ENCODE measurements at places on chromosomes 6 and 20.

GRCh38 chr6:117861545-117861944, 45.5 kb upstream of the SLC35F1 start:
- no peak for DNase-seq

GRCh38 chr6:79030023-79030422, 48.0 kb downstream of the PHIP start:
- DNase-seq = no peak

DNA sequence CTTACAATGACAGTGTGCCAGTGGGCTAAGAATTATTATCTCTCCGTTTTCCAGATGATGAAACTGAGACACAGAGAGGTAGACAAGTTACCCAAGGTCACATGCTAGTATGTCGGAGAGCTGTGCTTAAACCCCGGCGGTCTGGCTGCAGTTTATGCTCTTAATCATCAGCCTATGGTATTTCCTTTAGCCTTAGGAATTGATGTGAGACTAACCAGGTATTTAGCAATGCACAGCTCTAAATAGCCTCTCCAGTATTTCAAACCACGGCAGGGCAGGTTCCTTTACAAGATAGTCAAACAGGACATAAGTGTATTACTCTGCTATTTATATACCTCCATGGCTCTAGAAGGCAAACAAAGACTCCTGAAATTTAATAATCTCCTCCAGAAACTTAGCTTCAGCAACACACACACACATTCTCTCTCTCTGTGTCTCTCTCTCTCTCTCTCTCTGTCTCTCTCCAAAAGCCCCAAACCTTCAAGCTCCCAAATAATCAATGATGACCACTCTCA, 142.0 kb upstream of the ZNF217 start:
- DNase-seq = peak; percentile 98

- DNase-seq = peak; percentile 94
These were observed 24.5 kb upstream of the POPDC3 start for GRCh38 chr6:105204331-105204730.

GRCh38 chr6:90439586-90439985, 142.9 kb upstream of the BACH2 start:
- no peak for DNase-seq

- no peak for DNase-seq
These were observed 12.2 kb downstream of the ZNF831 start for GRCh38 chr20:59175861-59176260.

DNA sequence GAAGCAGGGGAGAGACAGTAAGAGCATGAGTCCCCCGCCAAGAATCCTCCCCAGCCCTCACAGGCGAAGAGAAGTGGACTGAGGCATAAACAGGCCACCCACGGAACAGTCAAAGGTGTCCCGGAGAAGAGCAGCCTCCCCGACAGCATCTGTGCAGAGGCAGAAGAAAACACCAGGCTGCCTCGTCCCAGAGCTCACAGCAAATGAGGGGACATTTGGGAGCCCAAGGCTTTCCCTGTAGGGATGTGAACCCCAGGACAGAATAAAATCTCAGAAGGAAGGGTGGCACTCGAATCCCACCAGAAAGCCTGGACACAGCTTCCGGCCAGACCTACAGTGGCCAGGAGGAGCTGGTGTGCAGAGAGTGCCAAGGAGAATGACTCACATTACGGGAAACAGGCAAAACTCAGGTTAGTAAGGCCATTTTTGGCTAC, 90.4 kb downstream of the DLL1 start:
- DNase-seq = no peak

DNA sequence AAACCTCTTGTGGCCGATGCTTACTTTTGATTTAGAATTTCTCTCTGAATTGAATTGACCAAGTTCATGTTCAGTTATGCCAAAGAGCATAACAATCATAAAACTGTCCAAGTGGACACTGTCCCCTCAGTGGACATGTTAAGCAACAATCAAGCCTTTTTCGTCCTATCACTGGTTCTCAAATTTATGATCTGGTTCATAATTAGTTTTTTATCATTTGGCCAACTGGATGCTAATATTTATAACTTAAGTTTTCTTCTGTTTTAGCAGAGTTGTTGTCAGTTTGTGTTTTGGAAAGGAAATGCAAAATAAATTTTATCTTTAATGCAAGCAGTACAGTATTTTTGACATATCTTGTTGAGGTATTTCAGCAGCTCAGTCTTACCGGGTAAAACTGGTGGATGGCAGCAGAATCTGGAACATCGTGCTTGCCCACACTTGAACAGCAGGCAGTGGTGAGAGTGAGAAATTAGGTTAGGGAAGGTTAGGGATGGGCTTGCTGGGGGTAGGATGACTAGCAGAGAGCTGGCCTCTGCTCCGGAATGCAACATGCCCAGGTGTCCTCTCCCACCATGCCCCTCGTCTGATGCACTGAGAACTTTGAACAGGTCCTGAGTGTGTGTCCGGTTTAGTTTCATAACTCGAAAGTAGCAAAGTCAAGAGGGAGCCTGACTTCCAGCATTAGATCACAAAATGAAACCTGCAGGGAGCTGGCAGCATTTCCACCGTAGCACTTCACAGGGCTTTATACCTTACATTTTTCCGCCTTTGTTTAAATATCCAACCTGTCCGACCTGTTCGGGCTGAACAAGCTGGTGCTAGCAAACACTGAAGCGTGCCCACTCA, 93.1 kb downstream of the RREB1 start:
- DNase-seq = no peak

DNA sequence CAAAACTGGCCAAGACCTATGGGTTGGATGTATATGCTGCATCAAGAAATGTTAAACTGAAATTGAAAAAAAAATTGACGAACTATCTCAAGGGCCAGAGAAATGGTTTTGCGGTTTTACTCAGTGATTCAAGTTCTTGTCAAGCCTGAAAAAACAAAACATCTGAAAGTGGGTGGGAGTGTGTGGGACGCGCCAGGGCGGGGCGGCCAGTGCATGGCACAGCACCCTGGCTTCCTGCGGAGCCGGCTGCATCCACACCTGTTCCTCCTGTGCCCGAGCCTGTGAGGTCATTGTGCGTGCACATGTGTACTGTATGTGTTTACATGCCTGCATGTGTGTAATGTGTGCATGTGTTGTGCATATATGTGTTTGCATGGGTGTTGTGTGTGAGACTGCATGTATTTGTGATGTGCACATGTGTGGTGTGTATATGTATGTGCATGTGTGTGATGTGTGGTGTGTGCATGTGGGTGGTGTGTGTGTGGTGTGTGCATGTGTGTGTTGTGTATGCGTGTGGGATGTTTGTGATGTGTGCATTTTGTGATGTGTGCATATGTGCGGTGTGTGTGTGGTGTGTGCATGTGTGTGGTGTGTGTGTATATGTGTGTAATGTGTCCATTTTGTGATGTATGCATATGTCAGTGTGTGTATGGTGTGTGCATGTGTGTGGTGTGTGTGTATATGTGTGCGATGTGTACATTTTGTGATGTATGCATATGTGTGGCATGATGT, 59.8 kb downstream of the CDH4 start:
- no peak for DNase-seq

- peak; percentile 33 for DNase-seq
These were observed 283.7 kb downstream of the CD83 start for GRCh38 chr6:14401246-14401645.

- DNase-seq = no peak
These were observed 9.7 kb downstream of the MAP1LC3A start for GRCh38 chr20:34567892-34568865.

DNA sequence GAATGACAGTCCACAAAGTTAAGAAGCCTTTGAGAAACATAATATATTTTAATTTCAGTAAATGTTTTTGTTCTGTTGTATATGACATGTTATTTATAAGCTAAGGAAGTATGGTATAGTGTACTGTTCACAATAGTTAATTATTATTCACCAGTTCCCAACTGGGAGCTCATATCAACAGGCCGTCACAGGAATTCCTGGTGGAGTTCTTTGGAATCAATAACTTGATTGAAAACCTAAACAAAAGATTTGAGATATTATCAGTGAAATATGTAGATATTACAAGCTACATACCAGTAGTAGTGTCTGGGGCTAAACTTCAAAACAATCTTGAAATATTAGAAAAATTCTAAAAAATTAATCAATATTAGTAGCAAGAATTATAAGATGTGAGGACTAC, 60.3 kb downstream of the NOX3 start:
- no peak for DNase-seq

DNA sequence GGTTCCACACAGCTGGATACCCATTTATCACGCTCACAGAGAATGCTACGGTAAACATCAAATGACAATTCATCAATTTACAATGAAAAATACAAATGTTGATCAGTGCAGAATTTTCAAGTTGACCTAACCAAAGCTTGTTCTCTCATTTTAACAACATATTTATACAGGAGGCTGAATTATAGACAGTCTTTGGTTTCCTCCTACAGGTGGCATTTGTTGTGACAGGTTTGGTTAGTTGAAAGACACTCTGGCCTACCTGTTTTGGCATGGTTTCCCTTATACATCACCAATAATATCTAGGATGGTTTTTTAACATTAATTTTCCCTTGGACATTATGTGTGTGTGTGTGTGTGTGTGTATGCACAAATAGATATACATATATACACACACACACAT, 642.5 kb upstream of the MMS22L start:
- DNase-seq = peak; percentile 8
